Stimulated activated CD4-positive, alpha-beta T cell treated with anti-CD3 and anti-CD28 coated beads, TNF-alpha, amount 100 ng/mL, for 24 hours (primary cell): ENCODE measurements at places on chromosomes 13 and 19.

GRCh38 chr19:15790096-15790495 lies 2.6 kb downstream of the OR10H5 start:
- no peak for DNase-seq

DNA sequence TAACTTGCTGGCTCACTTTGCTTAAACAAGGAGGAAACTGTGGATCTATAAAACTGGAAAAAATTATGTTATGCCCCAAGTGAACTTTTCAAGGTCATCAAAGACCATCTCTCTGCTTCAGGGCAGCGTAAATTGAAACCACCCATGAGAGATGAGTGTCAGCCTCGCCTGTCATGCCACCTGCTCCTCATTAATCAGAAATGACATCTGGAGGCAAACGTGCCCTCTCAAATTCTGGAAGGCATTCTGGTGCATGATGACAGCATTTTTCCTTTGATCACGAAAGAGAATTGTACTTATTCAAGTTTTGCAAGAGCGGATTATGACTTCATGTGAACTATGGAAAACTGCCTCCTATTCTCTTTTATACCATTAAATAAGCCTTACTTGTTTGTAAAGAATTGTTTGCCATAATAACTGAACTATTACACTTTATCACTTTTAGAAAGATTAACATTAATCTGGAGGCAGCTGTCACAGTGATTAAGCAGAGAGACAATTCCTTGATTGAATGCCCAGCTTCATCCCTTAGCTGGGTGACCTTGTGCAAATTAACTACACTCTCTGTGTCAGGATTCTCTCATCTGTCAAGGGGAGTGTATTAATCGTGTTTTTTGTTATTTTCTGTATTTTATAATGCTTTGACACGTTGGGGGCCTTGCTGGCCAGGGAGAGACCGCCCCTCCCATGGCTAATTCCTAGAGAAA lies 17.0 kb upstream of the SACS start:
- DNase-seq = no peak

GRCh38 chr13:83498481-83499190 lies 383.6 kb downstream of the SLITRK1 start:
- DNase-seq = no peak

GRCh38 chr13:51595416-51595815 lies 11.2 kb downstream of the WDFY2 start:
- DNase-seq = no peak
